Foreskin fibroblast (primary cell): ENCODE measurements at places on chromosomes 12 and 14.

- no peak for DNase-seq
Observed at GRCh38 chr14:44634692-44635091, 127.6 kb upstream of the FSCB start.

DNA sequence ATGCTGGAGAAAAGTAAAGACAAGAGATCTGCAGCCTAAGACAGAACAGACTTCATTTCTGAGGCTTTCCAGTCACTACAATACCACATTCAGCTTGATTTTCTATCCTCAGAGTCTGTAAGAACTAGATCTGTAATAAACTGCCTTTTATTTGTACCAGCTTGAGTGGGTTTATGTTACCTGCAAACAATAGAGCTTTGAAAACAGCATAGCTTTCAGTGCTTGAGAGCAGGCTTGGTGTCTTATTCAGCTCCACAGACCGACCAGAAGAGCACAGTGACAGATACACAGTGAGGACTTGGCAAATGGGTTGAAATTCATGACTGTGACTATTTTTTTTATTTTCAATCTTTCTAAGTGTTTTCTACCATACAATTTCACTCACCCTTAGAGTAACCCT is 207.8 kb upstream of the OTX2 start:
- no peak for DNase-seq

- DNase-seq: peak; percentile 37
Observed at GRCh38 chr14:80426683-80427082, 215.4 kb upstream of the DIO2 start.

GRCh38 chr12:10543499-10543898 is 37.8 kb downstream of the EIF2S3B start:
- no peak for DNase-seq

- no peak for DNase-seq
Observed at GRCh38 chr12:109598428-109598854, 24.8 kb downstream of the MVK start.

- no peak for DNase-seq
Observed at GRCh38 chr14:64942531-64943111, at the start of gene GPX2. TSS of gene GPX2 (minus strand) at chr14:64942745. CDS start at chr14:64942726, 19 bp downstream.

- DNase-seq: no peak
Observed at GRCh38 chr14:91123201-91123600, 9.3 kb downstream of the DGLUCY start.

DNA sequence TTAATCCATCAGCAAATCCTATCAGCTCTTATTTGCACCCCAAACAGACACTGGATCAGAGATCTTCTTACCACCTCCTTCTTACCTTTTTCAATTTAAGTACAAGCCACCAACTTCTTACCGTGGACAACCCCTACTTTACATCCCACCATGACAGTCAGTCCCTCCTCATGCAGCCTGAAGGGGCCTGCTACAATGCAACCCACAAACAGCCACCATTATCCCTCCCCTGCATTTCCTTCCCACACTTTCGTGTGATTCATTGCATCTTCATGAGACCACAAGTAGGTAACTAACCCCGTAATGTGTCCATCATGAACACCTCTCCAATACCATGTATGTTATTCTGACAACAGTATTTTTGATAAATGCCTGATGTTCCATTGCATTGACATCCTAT is 108.6 kb downstream of the BCL11B start:
- no peak for DNase-seq

- DNase-seq: no peak
Observed at GRCh38 chr14:96197969-96198368, 6.7 kb upstream of the BDKRB2 start.

DNA sequence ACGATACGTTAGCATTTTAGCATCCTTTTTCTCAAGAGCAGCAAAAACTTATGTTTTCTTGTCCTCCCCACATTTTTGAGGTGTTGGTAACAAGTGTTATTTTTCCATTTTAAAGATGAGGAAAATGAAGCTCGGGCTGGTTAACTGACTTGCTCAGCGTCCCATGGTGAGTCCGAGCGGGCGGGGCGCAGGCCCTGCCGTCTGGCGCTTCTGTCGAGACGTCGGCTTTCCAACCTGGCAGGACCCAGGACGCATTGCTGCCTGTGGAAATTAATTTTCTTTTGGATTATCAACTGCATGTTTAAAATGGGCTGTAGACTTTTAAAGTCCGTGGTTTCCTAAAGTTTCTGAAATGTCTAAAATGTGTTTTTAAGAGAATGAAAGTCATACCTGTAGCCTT is 30.4 kb downstream of the XRCC3 start:
- no peak for DNase-seq

GRCh38 chr14:105538481-105539049 is 12.2 kb downstream of the TMEM121 start:
- DNase-seq: no peak

GRCh38 chr12:131758016-131758739 is 47.3 kb downstream of the SFSWAP start:
- no peak for DNase-seq

DNA sequence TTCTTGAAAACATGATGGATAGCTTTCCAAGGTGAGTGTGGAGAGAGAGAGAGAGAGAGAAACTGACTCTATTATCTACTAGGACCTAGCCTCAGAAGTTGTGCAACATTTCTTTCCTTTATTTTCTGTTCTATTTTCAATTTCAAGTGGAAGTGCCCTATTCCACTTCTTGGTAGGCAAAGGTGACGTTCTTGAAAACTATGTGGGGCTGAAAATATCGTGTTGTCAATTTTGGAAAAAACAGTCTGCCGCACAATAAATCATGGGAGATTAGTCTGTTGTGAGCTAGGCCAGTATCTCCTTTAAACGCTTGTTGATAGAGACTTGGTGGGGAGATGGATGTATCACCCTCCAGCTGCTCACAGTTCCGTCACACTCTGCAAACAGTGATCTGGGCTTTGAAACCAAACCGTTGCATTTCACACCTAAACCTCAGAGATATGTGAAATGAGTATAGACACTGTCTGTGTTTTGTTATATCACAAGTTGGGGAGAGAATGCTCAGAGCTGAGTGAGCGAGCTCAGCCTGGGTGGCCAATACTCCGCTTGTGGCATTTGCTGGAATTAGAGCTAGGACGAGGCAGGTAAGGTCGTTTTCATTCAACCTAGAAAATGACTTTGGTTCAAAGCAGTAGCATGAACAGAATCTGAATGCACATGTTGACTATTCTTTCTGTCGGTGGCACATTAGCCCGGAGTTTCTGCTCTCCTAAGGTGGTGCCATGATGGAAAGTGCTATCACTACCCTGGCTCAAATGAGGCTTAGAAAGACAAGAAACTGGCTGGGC is 75.1 kb upstream of the ST8SIA1 start:
- DNase-seq: no peak

DNA sequence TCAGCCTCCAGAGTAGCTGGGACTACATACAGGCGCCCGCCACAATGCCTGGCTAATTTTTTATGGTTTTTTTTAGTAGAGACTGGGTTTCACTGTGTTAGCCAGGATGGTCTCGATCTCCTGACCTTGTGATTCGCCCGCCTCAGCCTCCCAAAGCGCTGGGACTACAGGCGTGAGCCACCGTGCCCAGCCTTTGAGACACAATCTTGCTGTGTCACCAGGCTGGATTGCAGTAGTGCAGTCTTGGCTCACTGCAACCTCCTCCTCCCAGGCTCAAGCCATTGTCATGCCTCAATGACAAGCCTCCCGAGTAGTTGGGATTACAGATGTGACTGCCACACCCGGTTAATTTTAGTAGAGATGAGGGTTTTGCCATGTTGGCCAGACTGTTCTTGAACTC is 21.3 kb upstream of the STRN3 start:
- DNase-seq: no peak

- DNase-seq: no peak
Observed at GRCh38 chr14:88815980-88816379, 8.5 kb upstream of the TTC8 start.

DNA sequence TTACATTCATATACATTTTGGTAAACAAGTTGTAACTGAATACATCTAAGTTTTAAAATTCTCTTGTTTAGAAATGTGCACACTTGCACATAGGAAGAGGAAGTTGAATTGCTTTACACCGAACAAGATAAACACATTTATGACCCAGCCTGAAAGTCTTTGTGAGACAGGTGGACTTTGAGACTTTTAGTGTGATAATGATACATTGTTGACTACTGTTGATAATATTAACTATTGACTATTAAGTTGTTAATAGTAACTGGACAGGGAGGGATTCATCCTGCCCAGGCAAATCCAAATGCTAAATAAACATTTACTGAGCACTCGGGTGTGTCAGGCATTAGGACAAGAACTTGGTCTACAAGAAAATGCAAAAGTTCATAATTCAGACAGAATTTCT is 68.0 kb downstream of the AVPR1A start:
- DNase-seq: no peak

DNA sequence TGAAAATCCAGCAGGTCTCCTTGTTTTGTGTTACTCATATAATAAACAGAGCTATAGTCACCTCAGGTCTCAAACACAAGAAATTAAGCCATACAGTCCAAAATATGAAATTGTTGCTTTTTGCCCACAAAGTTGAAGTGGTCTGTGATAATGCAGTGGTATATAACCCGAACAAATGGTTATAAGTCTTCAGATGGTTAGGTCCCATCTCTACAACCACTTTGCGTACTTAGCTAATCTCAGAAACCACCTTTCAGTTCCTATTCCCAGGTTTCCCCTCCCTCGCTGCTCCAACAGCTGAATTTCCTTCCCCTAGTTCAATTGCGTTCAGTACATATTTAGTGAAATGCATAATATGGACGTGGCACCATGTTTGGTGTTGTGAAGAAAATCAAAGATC is 3.3 kb upstream of the KCNA5 start:
- DNase-seq: no peak

GRCh38 chr12:124024263-124024678 is 51.3 kb downstream of the ZNF664 start:
- peak; percentile 82 for DNase-seq

- DNase-seq: no peak
Observed at GRCh38 chr14:26163761-26164160, 434.1 kb downstream of the NOVA1 start.

GRCh38 chr12:60259225-60259624 is 663.4 kb downstream of the SLC16A7 start:
- DNase-seq: no peak

- DNase-seq: no peak
Observed at GRCh38 chr12:113297621-113298471, 37.1 kb downstream of the SLC8B1 start.

- DNase-seq: peak; percentile 67
Observed at GRCh38 chr12:108798551-108799221, 58.7 kb downstream of the SSH1 start.

GRCh38 chr12:72272091-72272661 is at the start of gene TRHDE:
TSS of gene TRHDE (plus strand) at chr12:72272370. CDS start at chr12:72272644, 274 bp downstream.
- DNase-seq: peak; percentile 83

DNA sequence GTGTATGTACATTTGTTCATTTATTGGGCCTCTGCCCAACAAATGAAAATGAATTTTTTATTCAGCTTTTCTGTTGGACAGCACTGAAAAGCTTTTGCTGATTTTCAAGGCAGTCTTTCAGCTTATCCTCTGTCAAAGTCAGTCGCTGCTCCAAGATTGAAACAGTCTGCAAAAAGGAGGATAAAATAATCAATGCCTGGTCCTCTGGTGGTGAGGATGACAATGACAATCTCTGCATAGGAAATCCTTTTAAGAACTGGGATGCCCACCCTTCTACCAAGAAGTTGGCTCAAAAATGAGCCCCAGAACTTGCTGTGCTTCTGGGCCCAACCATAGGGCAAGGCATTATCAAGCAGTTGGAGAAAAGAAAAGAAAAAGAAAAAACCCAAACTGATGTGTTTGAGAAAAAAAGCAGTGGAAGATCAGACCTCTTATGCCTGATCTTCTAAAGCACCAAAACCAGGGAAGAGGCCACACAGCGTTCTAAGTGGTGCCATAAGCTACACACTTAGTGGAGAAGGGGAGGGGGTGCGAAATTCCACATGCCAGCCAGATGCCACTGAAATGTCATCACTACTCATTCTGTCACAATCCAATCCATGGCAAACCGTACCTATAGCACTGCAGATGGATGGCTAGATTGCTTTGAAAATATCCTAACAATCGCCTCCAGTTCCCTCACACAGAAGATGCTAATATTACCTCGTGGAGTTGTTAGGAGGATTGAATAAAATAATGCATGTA is 69.0 kb upstream of the DUSP6 start:
- DNase-seq: no peak

DNA sequence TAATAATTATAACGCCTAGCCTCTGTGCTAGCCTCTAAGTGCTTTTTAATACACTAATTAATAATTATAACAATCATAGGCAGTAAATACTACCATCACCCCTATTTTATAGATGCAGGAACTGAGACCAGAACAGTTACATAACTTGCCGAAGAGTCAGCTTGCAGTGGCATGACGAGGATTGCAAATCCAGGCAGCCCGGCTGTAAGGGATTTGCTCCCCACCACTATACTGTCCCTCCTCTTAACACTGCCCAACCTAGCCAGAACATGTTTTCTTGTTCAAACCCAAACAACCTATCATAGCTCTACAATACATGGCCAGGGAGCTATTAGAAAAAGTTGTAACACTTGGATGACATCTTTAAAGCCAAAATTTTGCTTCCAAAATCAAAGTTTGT is 33.9 kb upstream of the VASH1 start:
- DNase-seq: no peak

DNA sequence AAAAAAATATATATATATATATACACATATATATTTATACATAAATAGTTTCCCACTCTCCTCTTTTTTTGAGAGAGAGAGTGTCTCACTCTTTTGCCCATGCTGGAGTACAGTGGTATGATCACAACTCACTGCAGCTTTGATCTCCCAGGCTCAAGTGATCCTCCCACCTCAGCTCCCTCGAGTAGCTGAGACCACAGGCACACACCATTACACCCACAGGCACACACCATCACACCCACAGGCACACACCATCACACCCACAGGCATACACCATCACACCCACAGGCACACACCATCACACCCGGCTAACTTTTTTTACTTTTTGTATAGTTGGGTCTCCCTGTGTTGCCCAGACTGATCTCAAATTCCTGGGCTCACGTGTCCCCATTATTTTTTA is 14.1 kb upstream of the GAPDH start:
- no peak for DNase-seq
